ENCODE measurements at places on chromosomes 16 and 17.

GRCh38 chr16:49600976-49601375 is 227.4 kb downstream of the C16orf78 start:
- DNase-seq = no peak

DNA sequence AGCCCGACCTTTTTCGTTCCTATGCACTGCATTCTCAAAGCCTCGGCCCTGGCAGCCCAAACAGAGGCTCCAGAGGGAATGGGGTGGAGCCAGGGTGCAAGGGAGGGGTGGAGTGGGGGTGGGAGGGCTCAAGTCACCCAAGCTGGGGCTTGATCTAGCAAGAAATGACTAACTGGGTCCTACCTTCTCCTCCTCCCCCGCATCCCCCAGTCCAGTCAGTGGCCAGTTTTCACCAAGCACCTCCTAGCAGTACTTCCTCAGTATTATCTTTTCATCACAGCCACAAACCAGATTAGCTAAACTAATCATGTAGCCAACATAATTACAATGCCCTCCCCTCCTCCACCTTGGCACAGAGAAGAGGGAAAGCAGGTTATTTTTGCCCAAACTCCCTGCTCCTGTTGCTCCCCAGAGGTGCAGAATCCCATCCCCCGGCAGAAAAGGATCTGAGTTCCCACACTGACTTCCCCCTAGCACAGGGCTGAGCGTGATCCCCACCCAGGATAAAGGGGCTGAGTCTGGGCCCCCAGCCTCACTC is 2.2 kb downstream of the JUP start:
- DNase-seq = no peak

DNA sequence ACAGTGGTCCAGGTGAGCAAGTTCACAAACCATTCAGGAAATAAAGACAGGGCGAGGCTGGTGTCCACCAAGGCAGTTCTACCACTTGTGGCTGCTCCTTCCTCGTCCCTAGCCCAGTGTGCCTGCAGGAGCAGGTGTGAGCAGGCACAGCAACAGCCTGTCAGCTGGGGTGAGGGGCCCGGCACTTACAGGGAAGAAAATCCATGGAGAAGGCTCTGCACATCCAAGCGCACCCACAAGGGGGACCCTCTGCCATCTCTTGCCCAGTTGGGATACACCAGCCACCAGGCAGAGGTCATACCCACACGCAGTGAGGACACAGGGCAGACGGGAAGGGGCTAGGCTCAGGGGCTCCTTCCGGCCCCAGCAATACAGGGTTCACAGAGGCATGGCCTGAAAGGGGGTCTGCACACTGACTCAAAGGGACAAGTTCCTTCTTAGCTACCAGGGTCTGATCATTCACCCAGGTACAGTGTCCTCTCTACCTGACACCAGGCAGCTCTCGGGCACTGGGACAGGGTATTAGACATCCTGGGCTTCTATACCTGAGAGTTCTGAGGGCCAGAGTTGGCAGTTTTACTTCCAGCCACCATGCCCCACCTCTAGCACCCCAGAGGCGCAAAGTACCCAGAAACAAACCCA is 27.0 kb downstream of the CDIP1 start:
- DNase-seq = no peak

GRCh38 chr17:31491376-31492131 is 100.1 kb downstream of the RAB11FIP4 start:
- no peak for DNase-seq

GRCh38 chr17:76491271-76492122 is 9.7 kb downstream of the RHBDF2 start:
- no peak for DNase-seq

GRCh38 chr17:65093930-65094329 is 37.4 kb upstream of the GNA13 start:
- no peak for DNase-seq

DNA sequence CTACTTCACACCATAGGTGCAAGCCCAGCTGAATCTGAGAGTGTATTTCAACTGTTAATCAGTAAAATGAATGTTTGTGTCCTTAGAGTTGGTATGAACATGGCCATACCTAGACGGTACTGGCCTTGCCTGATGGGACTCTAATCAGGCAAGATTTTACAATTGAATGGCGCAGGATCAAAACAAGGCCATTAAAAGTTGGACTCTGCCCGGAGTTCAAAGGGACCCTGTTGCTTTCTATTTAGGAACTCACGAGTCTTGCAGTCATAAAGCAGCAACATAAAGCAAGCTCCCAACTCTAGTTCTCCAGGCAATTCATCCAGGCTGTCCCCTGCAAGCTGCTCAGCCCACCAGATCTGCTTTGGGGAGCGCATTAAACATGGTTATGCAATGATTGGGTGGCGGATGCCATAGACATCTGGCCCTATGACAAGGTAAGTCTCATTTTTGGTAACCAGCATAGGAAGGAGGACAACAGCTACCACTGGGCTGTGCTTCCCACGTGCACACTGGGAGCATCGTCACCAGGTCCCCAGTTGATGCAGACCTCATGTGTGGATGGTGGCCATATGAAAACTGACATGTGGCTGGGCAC is 8.8 kb downstream of the TMEM186 start:
- DNase-seq = no peak

DNA sequence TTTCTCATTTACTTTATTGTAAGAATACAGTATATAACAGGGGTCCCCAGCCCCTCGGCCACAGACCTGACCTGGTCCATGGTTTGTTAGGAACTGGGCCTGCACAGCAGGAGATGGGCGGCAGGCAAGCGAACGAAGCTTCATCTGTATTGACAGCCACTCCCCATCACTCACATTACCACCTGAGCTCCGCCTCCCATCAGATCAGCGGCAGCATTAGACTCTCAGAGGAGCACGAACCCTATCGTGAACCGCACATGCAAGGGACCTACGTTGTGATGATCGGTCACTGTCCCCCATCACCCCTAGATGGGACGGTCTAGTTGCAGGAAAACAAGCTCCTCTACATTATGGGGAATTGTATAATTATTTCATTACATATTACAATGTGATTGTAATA is 410.6 kb downstream of the SLC39A11 start:
- no peak for DNase-seq

GRCh38 chr16:87918866-87919680 is 17.3 kb downstream of the CA5A start:
- peak; percentile 64 for DNase-seq

GRCh38 chr17:77132411-77133086 is 8.2 kb upstream of the SEC14L1 start:
- DNase-seq = no peak

DNA sequence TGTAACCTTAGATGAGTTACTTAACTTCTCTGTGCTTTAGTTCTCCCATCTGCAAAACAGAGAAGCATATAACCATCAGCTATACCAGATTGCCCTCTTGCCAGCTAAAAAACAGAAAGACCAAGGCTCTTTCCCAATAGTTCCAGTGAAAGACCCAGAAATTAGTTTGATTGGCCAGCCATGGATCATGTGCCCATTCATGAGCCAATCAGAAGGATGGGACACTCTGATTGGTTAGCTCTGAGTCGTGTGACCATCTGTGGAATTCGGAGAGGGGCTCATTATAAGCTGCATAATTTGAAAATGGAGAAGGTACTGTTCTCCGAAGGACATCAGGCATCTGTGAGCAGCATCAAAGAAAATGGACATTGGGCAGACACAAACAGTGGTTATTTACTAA is 155.2 kb downstream of the ABCC12 start:
- DNase-seq = no peak

DNA sequence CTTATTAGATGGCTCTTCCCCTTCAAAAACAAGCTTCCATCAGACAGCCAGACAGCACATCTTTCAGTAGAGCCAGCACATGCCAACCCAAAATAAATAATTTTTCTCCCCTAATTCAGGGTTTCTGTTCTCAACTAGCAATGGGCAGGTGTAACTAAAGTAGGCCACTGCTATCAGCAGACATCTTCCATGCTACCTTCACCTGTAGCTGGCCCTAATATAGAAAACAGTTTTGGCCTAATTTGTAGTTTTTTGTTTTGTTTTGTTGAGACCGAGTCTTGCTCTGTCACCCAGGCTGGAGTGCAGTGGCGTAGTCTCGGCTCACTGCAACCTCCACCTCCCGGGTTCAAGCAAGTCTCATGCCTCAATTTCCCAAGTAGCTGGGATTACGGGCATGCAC is 29.2 kb upstream of the EFCAB3 start:
- DNase-seq = no peak

GRCh38 chr16:11649276-11649675 is 19.0 kb upstream of the SNN start:
- no peak for DNase-seq

GRCh38 chr17:2338315-2338657 is 985 bp downstream of the SGSM2 start:
- DNase-seq = no peak

GRCh38 chr17:19362277-19363113 is at the start of gene B9D1:
Gene B9D1 (minus strand): TSS chr17:19362723. CDS start chr17:19362569, 154 bp downstream.
- peak; percentile 79 for DNase-seq

- DNase-seq = no peak
Observed at GRCh38 chr16:50853329-50853728, 111.4 kb downstream of the CYLD start.

GRCh38 chr17:14019186-14019956 is 49.9 kb upstream of the COX10 start:
- DNase-seq = no peak

- no peak for DNase-seq
Observed at GRCh38 chr16:62036101-62036801, at the start of gene CDH8. Gene CDH8 (minus strand): TSS chr16:62036438. CDS start chr16:62021403, 15,035 bp downstream.

DNA sequence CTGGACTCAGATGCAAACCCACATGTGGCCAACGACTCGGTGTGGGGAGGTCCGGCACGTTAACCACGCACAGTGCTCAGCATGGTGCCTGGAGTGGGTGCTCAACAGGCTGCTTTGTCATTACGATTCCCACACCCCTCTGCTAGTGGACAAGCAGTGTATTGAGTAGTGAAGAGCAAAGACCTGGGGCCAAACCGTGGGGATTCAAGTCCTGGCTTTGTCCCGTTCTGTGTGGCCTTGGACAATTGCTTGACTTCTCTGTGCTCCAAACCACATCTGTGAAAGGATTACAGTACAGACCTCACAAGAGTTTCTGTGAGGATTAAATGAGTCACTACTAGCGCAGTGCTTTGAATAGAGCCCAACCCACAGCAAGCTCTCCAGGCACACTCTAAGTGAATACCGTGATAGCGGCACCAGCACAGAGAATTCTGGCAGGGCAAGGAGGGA is 33.8 kb downstream of the TRPV2 start:
- no peak for DNase-seq

DNA sequence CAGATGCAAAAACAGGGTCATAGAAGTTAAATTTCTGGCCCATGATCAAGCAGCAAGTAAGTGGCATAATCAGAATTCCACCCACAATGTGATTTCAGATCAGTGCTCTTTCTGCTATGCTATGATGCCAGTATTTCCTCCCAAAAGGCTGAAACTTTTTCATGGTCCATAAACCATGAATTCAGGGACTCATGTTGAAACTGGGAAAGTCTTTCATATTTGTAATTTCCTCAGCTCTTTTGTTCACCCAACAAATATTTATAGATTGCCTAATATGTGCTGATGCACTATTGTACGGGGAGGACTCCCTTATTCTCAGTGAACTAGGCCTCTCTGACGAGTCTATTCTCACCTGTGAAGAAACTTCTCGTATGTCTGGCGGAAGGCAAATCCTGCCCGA is 156.3 kb downstream of the MYO1D start:
- no peak for DNase-seq

DNA sequence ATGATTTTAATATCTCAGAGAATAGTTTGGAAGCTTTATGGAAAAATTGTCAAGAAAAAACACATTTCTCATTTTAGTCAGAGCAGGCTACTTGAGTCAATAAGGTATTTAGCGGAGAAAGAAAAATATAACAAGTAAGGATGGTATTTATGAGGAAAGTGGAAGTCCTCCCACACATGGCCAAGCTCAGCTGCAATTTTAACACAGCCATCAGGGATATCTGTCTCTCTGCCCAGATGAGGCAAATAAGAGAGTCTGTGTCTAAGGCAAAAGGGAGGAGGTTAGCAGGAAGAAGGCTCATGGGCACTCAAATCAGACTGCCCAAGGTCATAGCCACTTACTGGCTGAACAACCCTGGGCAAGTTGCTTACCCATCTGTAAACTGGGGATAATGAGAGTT is 5.2 kb upstream of the CMTM2 start:
- no peak for DNase-seq

- no peak for DNase-seq
Observed at GRCh38 chr16:88197481-88198456, 185.0 kb upstream of the ZNF469 start.

DNA sequence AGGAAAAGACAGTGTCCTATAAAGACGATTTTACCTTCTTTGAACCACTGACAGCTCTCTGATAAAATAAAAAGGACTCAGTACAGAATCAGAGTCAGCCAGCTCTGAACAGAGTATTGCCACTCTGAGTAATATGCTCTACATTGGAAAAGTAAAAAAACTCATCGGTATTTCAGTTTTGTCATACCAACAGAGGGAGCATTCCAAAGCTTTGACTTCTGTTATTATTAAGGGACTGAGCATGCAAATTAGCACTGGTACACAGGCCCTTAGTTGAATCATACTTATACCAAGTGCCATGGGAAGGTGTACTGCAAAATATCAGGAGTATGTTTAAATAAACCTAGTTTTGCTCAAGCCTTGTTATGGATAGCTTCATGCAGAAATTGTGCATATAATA is 509.0 kb upstream of the KIF2B start:
- DNase-seq = no peak

GRCh38 chr17:29140051-29140621 is 40.1 kb downstream of the MYO18A start:
- no peak for DNase-seq

GRCh38 chr17:7392696-7393612 is 1.4 kb downstream of the PLSCR3 start:
- DNase-seq = no peak

- no peak for DNase-seq
Observed at GRCh38 chr16:89716916-89717687, 3.6 kb downstream of the VPS9D1 start.
